ENCODE measurements at places on chromosomes 6 and 20.
A peak's percentile ranks its signal among the peaks of the same experiment; 100 is the strongest.

GRCh38 chr6:145244349-145245100 is 490.8 kb downstream of the EPM2A start:
- no peak for DNase-seq

GRCh38 chr6:34657037-34657306 is 39.6 kb downstream of the ILRUN start:
- no peak for DNase-seq

- no peak for DNase-seq
These were observed 15.2 kb upstream of the GUCA1A start for GRCh38 chr6:42158011-42158410.

DNA sequence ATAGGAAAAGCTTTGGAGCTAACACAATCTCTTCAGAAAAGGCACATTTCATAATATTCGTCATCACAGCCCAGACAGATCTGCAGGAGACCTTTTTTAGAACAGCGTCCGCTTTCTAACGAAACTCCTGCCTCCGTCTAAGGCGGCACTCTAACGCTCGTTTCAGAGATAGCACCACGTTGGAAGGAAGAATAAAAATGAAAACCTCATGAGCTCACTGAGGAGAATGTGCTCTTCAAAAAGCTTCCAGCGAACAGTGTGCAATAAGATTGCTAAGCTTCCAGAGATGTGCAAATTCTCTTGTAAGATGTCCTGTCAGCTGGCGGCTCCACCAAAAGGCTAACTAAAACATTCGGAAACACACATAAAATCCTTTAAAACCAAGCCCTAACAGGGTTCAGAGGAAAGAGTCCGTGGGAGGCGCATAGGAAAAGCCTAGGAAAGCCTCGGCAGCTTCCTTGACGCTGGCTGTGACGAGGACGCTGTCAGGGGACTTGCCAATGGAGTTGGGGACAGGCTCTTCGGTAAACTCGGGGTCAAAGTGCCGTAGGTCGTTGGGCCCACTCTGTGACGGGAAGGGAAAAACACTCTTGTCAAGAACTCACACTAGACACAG is 117.6 kb upstream of the SLC2A12 start:
- DNase-seq: no peak

GRCh38 chr6:81263531-81264168 is 488.8 kb downstream of the TENT5A start:
- DNase-seq: no peak

DNA sequence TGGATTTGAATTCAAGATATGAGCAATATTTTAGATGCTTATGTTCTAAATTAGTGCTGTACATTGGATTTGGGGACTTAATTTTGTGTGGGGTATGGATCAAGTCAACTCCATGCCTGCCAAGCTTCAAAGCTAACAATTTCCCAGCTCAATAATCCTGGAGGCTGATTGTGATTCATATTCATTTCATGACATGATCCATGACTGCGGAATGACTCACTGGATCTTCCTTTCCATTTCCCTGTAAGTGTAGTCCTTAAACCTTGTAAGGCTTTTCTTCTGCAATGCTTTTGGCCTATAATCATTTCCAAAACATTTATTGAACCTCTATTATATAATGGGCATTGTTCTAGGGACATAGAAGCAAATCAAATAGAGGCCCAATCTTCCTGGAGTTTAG is 44.7 kb upstream of the CCN2 start:
- no peak for DNase-seq

DNA sequence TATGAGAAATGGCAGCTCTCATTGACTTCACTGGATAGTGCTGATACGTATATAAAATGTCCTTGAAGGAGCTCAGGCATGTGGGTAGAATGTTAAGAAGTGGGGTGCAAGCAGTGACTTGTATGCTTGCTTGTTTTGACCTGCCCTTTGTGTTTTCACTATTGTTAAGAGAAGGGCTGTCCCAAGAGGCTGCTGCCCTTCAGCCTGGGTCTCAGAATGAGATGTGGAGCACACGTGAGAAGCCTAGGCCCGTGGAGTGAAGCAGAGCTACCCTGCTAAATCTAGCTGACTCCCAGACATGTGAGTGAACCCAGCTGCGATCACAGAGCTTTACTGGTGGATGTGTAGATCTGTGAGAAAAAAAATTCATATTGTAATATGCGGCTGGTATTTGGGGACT is 305.3 kb upstream of the RGS17 start:
- no peak for DNase-seq

DNA sequence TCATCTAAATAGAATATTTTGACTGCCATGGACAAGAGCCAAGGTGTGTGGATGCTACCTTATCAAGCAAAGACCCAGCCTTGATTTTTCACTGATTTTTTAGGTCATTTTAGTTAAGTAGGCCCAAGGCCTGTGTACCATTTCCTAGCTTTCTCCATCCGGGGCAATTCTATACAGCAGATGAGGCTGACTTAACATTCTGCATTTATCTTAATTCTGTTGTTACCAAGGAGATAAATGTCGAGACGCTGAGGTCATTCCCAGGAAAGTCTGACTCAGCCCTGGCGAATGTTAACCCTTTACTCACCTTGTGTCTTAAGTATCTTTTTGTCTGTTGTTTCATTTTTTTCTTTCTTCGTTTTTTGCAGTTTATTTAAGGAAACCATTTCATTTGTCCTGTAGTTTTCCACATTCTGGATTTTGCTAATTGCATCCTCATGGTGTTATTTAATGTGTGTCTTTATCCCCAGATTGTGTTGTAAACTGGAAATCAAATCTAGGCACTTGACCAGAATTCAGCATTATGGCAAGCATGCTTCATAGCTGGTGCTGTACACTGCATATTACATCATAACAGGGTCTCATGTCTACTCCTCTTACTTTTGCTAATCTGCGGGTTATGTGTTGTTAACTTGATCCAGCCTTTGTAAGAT is 277.0 kb downstream of the CDKAL1 start:
- DNase-seq: no peak

DNA sequence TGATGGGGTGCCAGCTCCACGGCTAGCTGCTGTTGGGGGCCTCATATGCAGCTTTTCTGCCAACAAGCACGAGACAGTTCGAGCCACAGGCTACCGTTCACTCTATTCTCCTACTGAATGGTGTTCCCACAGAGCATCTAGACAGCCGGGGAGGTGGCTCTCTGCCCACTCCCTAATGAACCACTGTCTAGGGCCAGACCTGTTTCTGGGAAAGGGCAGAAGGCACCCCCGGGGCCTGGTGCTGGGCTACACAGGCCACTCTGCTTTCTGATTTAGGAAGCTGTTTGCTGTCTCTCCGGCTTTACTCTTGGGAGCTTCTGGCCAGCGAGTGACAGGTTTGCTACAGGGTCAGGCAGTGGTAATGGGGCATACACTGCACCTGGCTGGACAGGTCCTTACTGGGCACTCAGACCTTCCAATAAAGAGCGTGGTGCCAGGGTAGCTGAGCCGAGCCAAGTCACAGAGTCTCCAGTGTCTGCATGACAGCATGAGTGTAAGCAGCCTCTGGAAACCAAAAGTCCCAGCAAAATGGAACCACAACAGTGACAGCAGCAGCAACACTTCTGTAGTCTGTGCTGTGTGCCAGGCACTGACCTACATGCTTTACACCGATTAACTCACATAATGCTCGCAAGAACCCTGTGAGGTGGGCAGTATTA is 8.4 kb downstream of the CCDC167 start:
- DNase-seq: no peak

DNA sequence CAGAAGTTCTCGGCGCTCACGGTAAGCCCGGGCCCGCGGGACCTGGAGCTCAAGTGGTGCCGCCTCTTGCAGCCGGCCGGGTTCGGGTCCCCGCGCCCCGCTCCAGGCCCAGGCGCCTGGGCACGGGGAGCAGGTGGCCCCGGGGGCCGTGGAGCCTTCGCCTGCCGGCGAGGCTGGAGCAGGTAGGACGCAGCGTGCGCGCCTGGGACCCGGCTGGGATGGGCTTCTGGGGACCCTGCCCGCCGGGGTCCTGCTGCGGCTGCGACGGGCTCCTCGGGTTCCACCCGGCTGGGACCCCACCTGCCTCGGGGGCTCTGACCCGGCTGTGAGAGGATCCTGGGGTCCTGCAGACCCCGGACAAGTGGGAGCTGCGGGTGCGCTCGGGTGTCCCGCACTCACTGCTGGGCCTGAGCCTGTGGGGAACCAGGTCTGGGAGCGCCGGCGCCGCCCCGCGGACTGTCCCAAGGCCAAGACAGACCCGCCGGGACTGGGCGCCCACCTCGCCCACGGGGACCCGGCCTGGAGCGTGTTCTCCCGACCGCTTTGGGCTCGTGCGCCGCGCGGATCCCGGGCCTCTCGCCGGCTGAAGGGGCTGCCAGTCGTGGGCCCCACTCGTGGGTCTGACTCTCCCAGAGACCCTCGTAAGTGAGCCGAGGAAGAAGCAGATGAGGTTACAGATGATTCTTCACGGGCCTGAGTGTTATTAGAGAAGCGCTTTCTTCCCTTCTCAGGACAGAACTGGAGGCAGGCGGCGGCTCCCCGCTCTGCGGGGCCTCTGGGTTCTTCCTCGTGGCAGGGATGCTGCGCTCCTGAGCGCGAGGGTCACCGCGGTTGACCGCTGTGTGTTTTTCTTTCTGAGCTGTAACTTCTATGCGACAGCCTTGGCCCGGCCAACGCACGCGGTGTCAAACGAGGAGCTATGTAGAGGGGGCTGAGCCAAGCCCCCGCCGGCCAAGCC is 729 bp downstream of the SMOC2 start:
- no peak for DNase-seq

- no peak for DNase-seq
These were observed 10.6 kb upstream of the EXOC2 start for GRCh38 chr6:703552-703951.

DNA sequence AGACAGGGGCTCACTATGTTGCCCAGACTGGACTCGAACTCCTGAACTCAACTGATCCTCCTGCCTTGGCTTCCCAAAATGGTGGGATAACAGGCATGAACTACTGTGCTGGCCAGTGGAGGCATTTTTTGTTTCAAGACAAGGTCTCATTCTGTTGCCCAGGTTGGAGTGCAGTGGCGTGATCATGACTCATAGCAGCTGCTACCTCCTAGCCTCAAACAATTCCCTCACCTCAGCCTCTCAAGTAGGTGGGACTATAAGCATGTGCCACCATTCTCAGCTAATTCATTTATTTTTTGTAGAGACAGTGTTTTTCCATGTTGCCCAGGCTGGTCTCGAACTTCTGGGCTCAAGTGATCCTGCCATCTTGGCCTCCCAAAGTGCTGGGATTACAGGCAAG is 17.2 kb downstream of the ENPP3 start:
- DNase-seq: no peak

- no peak for DNase-seq
These were observed 111.6 kb downstream of the JPH2 start for GRCh38 chr20:44075191-44075949.

GRCh38 chr6:100117680-100118079 is 123.7 kb upstream of the MCHR2 start:
- no peak for DNase-seq

DNA sequence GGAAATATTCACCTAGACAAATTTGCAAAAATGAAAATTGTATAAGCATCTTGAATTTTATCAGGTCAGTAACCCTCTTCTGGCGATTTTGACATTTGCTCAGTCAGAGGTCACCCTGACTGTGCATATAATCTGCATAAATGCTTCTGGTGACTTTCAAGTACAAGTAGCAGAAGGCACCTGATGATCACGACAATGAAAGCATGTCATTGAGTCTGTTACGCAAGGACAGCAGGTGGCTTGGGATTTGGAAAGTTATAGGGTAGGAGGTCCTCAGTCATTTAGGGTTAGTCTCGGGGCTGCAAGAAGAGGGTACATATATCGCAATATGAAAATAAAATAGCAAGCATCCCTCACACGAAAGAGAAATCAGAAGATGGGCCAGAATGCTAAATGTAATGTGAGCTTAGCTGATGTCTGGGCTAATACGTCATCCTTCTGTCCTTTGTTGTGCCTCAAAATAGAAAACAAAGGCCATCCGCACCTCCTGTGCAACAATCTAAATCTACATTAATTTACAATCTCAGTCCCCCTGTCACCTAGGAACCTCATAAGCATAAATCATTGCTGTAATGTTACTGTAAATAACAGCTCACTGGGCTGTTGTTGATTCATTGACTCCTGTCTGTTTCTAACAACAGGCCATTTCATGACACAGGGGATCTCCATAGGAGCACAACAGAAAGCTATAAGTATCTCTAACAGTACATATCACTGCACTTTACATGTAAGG is 155.2 kb upstream of the RSPO3 start:
- DNase-seq: no peak

- no peak for DNase-seq
These were observed 90.5 kb upstream of the ATXN1 start for GRCh38 chr6:16851758-16852157.

GRCh38 chr20:23356203-23356602 is 5.6 kb downstream of the NXT1 start:
- DNase-seq: no peak

GRCh38 chr20:56358600-56359211 is at the start of gene FAM210B:
Gene FAM210B (plus strand): TSS chr20:56358974. CDS start chr20:56359006, 32 bp downstream.
- DNase-seq: peak; percentile 58

- DNase-seq: no peak
These were observed 1.9 kb upstream of the SPTLC3 start for GRCh38 chr20:13006825-13007224.

DNA sequence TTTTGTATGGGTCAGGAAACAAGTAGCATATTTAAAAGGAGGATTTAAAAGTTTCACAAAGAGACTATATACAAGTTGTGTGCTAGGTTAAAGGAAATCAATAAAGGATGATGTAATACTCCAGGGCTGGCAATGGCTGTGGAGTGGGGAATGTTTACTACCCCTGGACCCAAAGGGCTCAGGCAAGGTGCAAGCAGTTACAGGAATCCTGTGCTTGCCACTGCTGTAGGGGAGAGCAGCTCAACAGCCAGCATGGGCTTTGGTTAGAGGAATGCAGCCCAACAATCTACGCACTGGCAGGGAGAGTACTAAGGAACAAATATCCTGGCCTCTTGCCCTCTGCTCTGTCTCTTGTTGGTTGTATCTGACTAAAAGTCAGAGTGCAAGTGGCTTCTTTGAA is 1642.2 kb downstream of the KHDRBS2 start:
- DNase-seq: no peak

DNA sequence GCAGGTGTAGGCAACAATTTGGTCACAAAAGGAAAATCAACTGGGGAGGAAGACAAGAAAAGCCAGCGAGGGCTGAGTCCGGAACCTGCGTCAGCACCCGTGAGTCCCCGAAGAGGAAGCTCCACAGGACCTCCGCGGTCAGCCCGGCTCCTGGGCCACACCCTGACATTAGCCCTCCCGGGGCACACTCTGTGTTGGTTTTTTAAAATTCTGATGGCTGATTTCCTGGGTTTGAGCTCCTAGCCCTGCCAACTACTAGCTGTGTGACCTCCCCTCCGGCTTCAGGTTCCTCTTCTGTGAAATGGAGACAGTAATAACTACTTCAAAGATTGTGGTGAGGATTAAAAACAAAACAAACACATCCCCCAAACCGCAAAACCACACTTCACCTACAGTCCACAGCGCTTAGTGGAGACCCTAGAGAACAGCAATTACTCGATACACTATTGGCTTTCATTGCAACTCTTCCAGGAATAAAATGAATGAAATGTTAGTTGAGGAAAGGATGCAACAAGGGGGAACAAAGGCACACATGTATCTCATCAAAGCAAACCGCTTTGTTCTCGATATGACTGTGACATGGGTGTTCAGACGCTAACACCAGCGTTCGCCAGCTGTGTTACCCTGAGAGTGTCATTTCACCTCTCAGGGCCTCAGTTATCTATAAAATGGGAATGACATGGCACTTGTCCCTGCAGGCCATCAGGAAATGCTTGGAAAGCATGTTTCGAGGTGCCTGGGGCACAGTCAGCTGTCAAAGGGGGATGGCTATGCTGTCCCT is 985 bp downstream of the ZBP1 start:
- DNase-seq: no peak
